ENCODE measurements at places on chromosomes 11 and 22.
A peak's percentile ranks its signal among the peaks of the same experiment; 100 is the strongest.

- no peak for DNase-seq
These were observed 1.3 kb upstream of the ZNF70 start for GRCh38 chr22:23752090-23752691.

DNA sequence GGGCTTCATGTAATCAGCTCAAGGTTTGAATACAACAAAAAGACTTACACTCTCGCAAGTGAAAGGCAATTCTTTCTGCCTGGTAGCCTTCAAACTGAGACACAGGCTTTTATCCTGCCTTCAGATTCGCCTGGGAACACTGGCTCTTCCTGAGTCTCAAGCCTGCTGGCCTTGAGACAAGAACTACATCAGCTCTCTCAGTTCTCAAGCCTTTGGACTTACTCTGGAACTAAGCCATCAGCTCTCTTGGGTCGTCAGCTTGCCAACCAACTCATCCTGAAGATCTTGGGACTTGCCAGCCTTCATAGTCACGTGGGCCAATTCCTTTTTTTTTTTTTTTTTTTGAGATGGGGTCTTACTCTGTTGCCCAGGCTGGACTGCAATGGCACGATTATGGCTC is 35.7 kb upstream of the LRRC10B start:
- DNase-seq: no peak

- no peak for DNase-seq
These were observed 424.6 kb downstream of the BUD13 start for GRCh38 chr11:116348226-116348625.

DNA sequence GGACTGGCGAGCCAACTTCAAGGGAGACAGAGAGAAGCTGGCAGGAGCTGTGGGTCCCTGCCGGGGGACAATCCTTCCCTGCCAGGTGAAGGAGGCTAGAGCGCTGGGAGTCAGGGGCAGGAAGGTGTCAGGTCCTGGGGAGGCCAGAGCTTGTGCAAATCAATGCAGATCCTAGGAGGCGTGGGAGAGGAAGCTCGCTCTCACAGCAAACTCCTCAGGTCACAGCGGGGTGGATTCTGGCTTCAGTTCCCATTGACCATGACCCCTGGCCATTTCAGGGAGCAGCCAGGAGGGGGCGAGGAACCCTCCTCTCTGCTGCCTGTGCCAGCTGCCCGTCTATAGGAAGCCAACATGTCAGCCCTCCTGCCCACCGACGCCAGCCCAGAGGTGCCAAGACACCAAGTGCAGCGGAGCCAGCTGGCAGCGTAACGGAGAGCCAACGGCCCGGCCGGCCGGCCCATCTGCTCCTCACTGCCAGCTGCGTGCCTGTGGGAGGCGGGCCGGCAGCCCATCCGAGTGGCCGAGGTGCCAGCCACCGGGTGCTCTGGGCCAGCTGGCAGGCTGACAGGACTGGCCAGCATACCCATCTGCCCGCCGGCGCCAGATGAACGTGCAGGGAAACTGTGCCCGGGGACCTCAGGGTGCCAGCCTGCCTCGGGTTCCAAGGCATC is 374.8 kb downstream of the MIAT start:
- no peak for DNase-seq

DNA sequence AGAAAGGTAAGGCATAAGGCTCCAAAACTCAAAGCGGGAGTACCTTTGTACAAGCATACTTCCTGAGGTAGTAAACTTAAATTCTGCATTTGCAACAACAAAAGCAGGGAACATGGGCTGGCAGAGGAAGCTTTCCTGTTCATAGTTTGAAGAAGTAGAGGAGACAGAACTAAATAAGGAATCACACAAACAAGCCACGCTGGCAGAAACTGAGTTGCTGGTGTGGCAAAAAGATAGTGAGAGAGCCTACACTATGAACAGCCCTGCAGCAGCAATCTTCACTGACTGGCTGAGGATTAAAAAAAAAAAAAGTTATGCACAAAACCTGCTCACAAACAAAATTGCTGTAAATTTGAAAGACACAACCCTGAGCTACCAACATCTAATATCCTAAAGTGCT is 46.5 kb downstream of the FCHSD2 start:
- DNase-seq: peak; percentile 16

DNA sequence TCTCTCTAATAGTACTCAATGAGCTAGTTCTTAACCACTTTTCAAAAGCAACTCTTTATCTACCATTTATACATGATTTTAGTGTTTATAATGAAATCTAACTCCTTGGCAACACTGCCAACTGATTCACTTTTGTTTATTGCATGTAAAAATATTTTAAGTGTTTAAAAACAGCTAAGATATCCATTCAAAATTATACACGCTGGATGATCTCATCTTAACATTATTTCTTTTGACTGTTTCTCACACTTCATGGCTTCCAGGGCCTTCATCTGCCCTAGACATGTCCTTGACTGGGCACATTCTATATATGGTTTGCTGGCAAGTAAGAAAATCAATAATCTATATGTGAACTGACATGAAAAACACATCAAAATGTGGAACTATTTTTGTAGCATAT is 414.6 kb upstream of the LUZP2 start:
- no peak for DNase-seq

GRCh38 chr22:26722159-26722558 is 64.8 kb downstream of the MIAT start:
- no peak for DNase-seq

GRCh38 chr22:22673628-22674027 is 29.2 kb downstream of the GGTLC2 start:
- DNase-seq: no peak

- DNase-seq: peak; percentile 41
These were observed 55.4 kb downstream of the CDON start for GRCh38 chr11:126007238-126007637.

- peak; percentile 37 for DNase-seq
These were observed 309.1 kb downstream of the SWAP70 start for GRCh38 chr11:9972989-9973388.

- no peak for DNase-seq
These were observed 1.2 kb downstream of the MYO7A start for GRCh38 chr11:77129069-77129841.

- no peak for DNase-seq
These were observed 19.2 kb downstream of the PRR5 start for GRCh38 chr22:44721213-44721612.

GRCh38 chr22:26320447-26320846 is 108.6 kb upstream of the ASPHD2 start:
- no peak for DNase-seq

- no peak for DNase-seq
These were observed 103.7 kb downstream of the GAB2 start for GRCh38 chr11:78313898-78314297.

GRCh38 chr22:45314786-45315185 is 5.1 kb downstream of the FAM118A start:
- no peak for DNase-seq

GRCh38 chr11:128720522-128720985 is 26.7 kb downstream of the FLI1 start:
- DNase-seq: peak; percentile 58

DNA sequence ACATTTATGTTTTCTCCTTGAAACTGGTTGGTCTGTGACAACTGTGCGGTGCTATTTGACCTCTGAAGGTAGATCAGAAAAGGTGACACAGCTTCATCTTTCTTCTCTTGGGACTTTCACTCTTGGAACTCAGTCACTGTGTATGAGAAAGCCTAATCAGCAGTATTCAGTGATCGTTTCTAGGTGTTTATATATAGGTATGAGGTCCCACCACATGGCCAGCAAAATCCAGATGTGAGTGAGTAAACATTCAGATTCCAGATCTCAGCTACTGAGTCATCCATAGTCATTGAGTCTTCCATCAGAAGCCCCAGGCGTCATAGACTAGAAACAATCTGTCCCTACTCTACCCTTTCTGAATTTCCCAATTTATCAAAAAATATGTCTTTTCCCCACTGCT is 117.3 kb upstream of the CTSC start:
- DNase-seq: no peak

- DNase-seq: peak; percentile 48
These were observed 14.3 kb upstream of the CBX6 start for GRCh38 chr22:38886333-38886732.

Measured in brain microvascular endothelial cell (primary cell).